ENCODE measurements at places on chromosomes 6 and 20. TPM values are rescaled to one million over a fixed set of nuclear protein-coding genes. Genes with fewer than 3 reads are reported as not detected.

The SLC22A7 gene
- 0.34 TPM for total RNA-seq

The WFDC5 gene
- not detected for total RNA-seq

The SLPI gene
- total RNA-seq = not detected

DNA sequence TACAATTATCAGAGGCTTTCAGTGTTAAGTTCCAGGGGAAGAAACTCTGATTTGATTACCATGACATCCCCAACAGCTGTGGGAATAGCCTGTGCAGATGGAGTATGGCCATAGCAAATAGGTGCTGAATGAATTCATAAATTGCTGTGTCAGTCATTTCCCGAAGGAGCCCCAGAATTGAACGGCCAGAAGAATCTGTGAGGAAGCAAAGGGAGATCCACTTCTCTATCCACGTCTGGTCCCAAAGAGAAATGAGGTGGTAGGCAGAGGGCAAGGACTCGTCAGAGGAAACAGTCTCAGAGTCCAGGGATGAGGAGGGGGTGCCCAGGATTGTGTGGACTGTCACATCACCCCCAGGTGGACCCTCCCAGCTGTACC is 3.1 kb upstream of the TAF8 start:
- no peak for DNase-seq
- peaks cover 7% of the 10 kb centered on the region for H3K27me3 ChIP-seq
- peak overlapping the region; percentile 35 for H3K4me3 ChIP-seq
- peaks cover 19% of the 10 kb centered on the region for H3K4me1 ChIP-seq
- no peaks in the 10 kb centered on the region for H3K36me3 ChIP-seq

- no peak overlapping the region for H3K27ac ChIP-seq
- H3K4me1 ChIP-seq = no peaks in the 10 kb centered on the region
- no peak for DNase-seq
Observed at GRCh38 chr20:16982091-16982726, 234.1 kb downstream of the OTOR start.

GRCh38 chr6:52640170-52640569 is 30.7 kb upstream of the TMEM14A start:
- H3K4me1 ChIP-seq = peaks cover 14% of the 10 kb centered on the region
- peaks cover 10% of the 10 kb centered on the region for H3K27me3 ChIP-seq
- no peak overlapping the region for H3K4me3 ChIP-seq

- no peak for DNase-seq
- H3K27me3 ChIP-seq = no peaks in the 10 kb centered on the region
- peaks cover 6% of the 10 kb centered on the region for H3K4me1 ChIP-seq
- H3K36me3 ChIP-seq = peaks cover under 1% of the 10 kb centered on the region
- no peak overlapping the region for H3K27ac ChIP-seq
Observed at GRCh38 chr6:20600831-20601230, 66.6 kb downstream of the CDKAL1 start.

- no peak overlapping the region for H3K4me3 ChIP-seq
- no peaks in the 10 kb centered on the region for H3K27me3 ChIP-seq
- DNase-seq = no peak
- no peaks in the 10 kb centered on the region for H3K4me1 ChIP-seq
- H3K27ac ChIP-seq = no peak overlapping the region
Observed at GRCh38 chr6:4446982-4447381, 311.6 kb upstream of the ECI2 start.

The SLC12A5 gene
- 10.4 TPM for total RNA-seq

The SCAND1 gene
- 97.8 TPM for total RNA-seq

DNA sequence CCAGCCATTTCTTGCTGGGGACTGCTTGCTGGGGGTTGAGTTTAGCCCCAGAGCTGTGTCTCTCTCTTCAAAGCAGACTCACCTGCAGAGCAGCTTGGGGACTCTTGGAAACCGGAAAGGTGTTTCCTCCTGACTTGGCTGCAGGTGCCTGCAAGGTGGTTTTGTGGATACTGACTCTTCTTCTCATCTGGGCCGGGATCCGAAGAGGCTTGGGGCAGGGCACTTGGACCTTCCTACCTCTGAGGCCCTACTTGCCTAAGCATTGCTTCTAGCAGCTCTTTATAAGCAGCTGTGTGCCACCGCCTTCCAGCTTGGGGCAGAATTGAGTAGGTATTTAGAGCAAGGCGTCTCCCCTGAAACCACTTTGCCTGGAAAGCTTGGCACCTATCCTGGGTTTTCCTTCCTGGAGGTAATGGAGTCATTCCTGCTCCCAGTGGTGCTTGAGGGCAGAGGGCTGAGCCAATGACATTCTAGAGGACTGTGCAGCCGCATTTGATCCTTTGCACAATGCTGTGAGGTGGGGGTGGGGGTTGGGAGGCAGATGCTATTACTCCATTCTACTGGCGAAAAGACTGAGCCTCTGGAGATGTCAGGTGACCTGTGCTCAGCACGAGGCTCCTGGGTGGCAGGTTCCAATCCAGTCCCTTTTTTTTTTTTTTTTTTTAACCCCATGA is 3.4 kb upstream of the CTSZ start:
- H3K4me1 ChIP-seq = peaks cover 3% of the 10 kb centered on the region
- H3K27ac ChIP-seq = no peak overlapping the region

GRCh38 chr6:132764370-132764769 is 6.7 kb upstream of the VNN2 start:
- no peak for DNase-seq
- H3K4me3 ChIP-seq = no peak overlapping the region
- no peaks in the 10 kb centered on the region for H3K4me1 ChIP-seq
- H3K27me3 ChIP-seq = no peaks in the 10 kb centered on the region
- no peaks in the 10 kb centered on the region for H3K36me3 ChIP-seq
- no peak overlapping the region for H3K27ac ChIP-seq

The IL20RA gene
- total RNA-seq = not detected

The RBCK1 gene
- total RNA-seq = 97.6 TPM

DNA sequence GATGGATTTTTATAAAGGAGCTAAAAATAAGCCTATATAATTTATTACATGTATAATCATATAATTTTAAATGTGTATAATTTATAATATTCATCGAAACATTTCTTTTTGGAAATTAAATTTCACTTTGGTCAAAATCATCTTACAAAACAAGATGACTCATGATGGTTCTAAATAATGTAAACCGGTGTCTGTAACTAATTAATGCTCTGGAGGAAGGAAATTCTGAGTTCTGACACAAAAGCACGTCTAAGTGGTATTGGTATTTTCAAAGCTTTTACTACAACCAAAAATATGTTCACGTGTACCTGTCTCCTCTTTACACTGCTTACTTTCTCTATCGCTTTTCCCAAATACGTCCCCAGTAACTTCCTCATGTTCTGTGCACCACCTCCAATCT is 134.1 kb downstream of the MTHFD1L start:
- H3K4me1 ChIP-seq = peaks cover 3% of the 10 kb centered on the region
- no peaks in the 10 kb centered on the region for H3K27me3 ChIP-seq
- H3K4me3 ChIP-seq = no peak overlapping the region
- no peak overlapping the region for H3K27ac ChIP-seq

- DNase-seq = peak; percentile 18
- H3K4me3 ChIP-seq = no peak overlapping the region
- peaks cover 1% of the 10 kb centered on the region for H3K4me1 ChIP-seq
- peaks cover 12% of the 10 kb centered on the region for H3K36me3 ChIP-seq
- peaks cover 7% of the 10 kb centered on the region for H3K27me3 ChIP-seq
- no peak overlapping the region for H3K27ac ChIP-seq
Observed at GRCh38 chr20:62952968-62953838, 694 bp downstream of the SLC17A9 start.

DNA sequence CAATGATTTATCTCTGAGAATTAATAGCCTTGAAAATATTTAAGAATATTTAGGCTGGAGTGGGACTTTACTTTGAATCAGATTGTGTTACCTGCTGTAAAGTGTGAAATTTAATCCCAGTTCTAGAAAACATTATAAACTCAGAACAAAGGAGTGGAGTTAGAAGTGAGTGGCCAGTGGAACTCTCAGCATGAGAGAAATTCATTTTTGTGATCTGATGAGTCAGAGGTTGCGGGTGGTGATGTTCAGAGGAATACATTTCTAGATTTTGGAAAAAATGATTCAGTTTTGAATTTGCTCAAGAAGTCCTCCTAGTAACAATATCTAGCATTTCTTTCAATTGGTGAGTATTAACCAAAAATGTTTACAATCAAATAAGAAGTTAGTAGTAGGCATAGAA is 167.5 kb downstream of the ZFAND3 start:
- DNase-seq = no peak
- H3K36me3 ChIP-seq = no peaks in the 10 kb centered on the region
- no peaks in the 10 kb centered on the region for H3K27me3 ChIP-seq
- no peak overlapping the region for H3K27ac ChIP-seq

The PRDM1 gene
- total RNA-seq = not detected

DNA sequence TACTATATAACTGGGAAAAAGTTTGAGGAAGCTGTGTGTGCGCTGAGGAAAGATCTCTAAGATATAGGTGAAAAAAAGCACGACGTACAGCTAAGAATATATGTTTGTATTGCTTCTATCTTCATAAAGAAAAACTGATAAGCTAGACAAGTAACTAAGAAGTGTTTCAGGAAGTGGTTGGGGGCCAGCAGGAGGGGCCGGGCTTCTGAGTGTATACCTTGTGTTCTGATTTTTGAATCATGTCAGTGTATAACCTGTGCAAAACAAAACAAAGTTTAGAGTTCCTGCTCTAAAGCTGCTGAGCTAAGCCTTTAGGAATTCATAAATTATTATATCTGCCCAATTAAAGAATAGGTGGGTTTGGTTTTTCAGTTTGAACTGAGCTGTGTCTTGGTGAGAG is 7.9 kb upstream of the OSER1 start:
- H3K4me1 ChIP-seq = peaks cover 7% of the 10 kb centered on the region
- H3K27ac ChIP-seq = no peak overlapping the region
- no peak overlapping the region for H3K4me3 ChIP-seq
- DNase-seq = no peak
- H3K27me3 ChIP-seq = no peaks in the 10 kb centered on the region

The EBF4 gene
- total RNA-seq = 11.0 TPM

GRCh38 chr6:127119102-127120022 is 891 bp downstream of the RSPO3 start:
- H3K27me3 ChIP-seq = peaks cover 14% of the 10 kb centered on the region
- H3K27ac ChIP-seq = no peak overlapping the region
- DNase-seq = peak; percentile 53
- peaks cover 2% of the 10 kb centered on the region for H3K4me1 ChIP-seq
- H3K4me3 ChIP-seq = peak overlapping the region; percentile 90

- H3K27me3 ChIP-seq = no peaks in the 10 kb centered on the region
- no peaks in the 10 kb centered on the region for H3K36me3 ChIP-seq
- H3K4me1 ChIP-seq = no peaks in the 10 kb centered on the region
- no peak overlapping the region for H3K27ac ChIP-seq
- H3K4me3 ChIP-seq = no peak overlapping the region
Observed at GRCh38 chr6:164561656-164562055, 747.7 kb downstream of the C6orf118 start.

The WFDC12 gene
- not detected for total RNA-seq

DNA sequence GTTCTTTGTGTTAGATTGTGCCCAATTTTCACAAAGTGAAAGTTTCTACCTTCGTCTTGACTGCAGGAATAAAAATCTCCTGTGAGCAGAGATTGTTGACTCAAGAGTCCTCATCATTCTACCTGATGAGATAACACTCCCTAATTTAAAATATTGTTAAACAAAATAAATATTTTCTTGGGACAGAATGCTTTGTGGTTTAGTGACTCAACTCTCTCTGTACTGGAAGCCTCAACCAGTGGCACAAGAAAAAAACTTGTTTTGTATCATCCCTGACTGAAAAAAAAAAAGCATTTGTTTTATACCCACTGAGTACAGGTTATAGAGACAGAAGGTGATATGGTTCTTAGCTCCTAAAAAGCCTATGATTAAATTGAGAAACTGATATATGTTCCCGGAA is 78.9 kb downstream of the CRYBG1 start:
- peaks cover 17% of the 10 kb centered on the region for H3K4me1 ChIP-seq
- DNase-seq = no peak
- no peaks in the 10 kb centered on the region for H3K27me3 ChIP-seq

- H3K27ac ChIP-seq = peak overlapping the region; percentile 74
- H3K27me3 ChIP-seq = no peaks in the 10 kb centered on the region
- no peak for DNase-seq
Observed at GRCh38 chr6:165486183-165487137, 176.6 kb downstream of the PDE10A start.

DNA sequence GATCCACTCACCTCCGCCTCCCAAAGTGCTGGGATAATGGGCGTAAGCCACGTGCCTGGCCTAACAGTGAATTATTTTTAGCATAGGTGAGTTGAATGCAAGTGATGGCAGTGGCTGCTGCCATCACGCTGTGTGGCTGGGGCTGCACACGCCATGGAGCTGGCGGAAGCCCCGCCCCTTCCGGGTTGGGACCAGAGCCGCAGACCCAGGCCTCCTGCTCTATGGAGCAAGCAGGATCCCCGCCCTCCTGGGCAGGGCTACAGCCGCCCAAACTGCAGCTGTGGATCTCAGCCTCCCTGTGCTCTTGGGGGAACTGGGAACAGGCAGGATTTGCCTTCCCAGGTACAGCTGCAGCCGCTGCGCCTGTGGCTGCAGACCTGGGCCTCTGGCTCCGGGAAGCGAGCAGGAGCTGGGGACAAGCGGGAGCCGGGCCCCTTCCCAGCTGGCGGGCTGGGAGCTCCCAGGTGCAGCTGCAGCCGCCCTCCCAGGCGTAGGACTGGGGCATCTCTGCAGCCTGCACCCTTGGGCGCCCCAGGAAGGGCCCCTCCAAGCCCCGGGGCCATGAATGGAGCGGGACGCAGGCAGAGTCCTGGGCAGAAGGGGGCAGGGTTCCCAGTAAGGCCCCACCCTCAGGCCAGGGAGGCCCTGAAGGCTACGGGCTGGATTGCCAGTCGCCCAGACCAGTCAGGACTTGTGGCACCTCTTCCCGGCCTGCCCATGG is 30.9 kb upstream of the SLA2 start:
- DNase-seq = peak; percentile 88
- H3K4me1 ChIP-seq = peaks cover 6% of the 10 kb centered on the region
- peak overlapping the region; percentile 86 for H3K27ac ChIP-seq
- H3K27me3 ChIP-seq = no peaks in the 10 kb centered on the region

The ATAT1 gene
- total RNA-seq = 131 TPM

- H3K36me3 ChIP-seq = no peaks in the 10 kb centered on the region
- H3K4me3 ChIP-seq = peak overlapping the region; percentile 95
- peak overlapping the region; percentile 89 for H3K27ac ChIP-seq
Observed at GRCh38 chr6:15249371-15250019, 3.6 kb downstream of the JARID2 start.

- DNase-seq = no peak
- H3K27me3 ChIP-seq = no peaks in the 10 kb centered on the region
- no peaks in the 10 kb centered on the region for H3K36me3 ChIP-seq
- H3K4me1 ChIP-seq = peaks cover 7% of the 10 kb centered on the region
- no peak overlapping the region for H3K4me3 ChIP-seq
Observed at GRCh38 chr6:11208854-11209253, 23.6 kb downstream of the NEDD9 start.
